ENCODE measurements at places on chromosomes 13 and 19.

DNA sequence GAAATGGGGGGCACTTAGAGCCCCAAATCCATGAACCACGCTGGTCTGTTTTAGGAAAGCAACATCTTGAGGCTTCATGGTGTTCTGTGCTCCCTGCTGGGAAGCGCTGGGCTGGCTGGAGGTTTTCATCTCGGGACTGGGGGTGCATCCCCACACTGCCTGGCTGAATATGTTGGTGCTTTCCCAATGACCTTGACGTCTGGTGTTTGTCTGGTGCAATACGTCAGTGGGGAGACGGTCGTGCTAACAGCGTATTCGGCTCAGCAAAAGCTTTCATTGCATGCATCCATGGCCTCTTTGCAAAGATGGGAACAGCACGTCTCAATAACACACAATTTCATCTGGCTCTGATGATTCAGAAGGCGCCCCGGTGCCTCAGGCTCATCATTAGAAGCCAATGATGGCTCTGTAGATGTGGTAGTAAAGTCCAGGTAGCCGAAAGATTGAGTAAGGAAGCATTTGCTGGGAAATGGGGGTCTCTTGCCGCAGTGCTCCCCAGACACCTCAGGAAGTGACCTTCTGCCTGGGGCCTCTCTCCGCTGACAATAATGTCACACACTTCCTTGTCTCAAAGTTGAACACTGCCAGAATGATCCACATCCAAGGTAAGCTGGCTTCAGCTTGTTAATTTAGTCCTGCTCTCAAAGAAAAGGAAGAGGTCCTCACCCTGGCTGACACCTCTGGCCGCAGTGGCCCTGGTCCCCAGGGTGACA, 97.7 kb downstream of the ING1 start:
- no peak for DNase-seq

DNA sequence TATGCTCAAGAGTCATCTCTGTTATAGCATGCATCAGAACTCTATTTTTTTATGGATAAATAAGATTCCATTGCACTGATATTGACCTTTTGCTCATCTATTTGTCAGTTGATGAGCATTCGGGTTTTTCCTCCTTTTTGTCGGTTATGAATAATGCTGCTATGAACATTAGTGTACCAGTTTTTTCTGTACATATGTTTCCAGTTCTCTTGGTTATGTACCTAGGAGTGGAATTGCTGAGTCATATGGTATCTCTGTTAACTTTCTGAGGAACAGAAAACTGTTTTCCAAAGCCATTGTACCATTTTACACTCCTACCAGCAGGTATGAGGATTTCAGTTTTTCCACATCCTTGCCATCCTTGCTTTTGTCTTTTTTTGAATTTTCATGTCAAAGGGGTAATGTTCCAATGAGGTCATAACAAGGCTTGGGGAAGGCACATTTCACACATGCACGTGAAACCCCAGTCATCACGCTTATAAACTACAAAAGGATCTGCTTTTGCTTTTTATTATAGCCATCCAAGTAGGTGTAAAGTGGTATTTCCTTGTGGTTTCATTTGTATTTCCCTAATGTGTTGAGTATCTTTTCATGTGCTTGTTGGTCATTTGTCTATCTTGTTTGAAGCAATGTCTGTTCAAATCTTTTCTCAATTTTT, 14.6 kb downstream of the KBTBD7 start:
- DNase-seq, result no peak

- DNase-seq, result no peak
These were observed 1357.9 kb downstream of the SLITRK5 start for GRCh38 chr13:89029062-89029461.

GRCh38 chr19:18590273-18591272, 2.0 kb downstream of the REX1BD start:
- DNase-seq, result no peak

DNA sequence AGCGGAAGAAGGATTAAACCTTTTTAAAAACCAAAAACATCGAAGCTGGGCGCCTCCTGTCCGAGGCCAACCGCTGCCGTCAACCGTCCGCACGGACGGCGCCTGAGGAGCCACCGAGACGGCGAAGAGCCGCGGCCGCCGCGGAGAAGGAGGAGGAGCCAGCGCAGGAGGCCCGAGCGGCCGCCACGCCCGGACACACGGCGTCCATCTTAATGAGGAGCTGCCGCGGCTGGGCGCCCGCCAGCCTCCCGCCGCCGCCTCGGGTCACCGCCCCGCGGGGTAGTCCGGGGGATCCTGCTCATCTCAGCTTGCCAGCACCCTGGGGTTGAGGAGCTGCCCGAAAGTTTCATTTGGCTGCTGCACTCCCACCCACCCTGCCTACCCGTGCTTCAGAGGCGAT, 10.6 kb downstream of the ZSCAN1 start:
- DNase-seq, result no peak
